Thoracic aorta (tissue), 2 donors: ENCODE measurements at places on chromosomes 6 and 20.

DNA sequence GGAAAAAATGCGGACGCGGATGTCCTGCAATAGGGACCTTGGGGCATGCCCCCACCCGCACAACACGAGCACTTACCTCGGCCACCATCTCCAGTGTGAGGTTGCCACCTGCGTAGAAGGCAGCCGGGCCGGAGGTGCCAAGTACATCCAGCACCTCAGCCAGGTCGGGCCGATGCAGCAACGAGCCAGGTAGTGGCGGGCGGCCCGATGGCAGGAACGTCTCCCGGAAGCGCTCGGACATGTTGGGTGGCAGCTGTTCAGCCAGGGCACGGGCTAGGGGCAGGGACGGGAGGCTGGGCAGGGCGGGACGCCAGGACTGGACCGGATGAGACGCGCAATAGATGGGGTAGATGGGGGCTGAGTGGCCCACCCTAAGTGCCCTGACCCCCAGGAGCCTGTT lies 13.3 kb downstream of the GGT7 start:
- H3K27me3 ChIP-seq, result no peaks in the 10 kb centered on the region
- H3K36me3 ChIP-seq, result peaks cover 24% of the 10 kb centered on the region
- H3K4me3 ChIP-seq, result no peak overlapping the region
- H3K4me1 ChIP-seq, result no peaks in the 10 kb centered on the region
- DNase-seq, result no peak

GRCh38 chr20:58905236-58905635 lies 52.7 kb downstream of the GNAS start:
- no peak overlapping the region for H3K4me3 ChIP-seq
- H3K27ac ChIP-seq, result no peak overlapping the region
- DNase-seq, result no peak
- peaks cover 27% of the 10 kb centered on the region for H3K4me1 ChIP-seq
- H3K27me3 ChIP-seq, result no peaks in the 10 kb centered on the region

GRCh38 chr6:26520237-26520849 lies 17.8 kb upstream of the HMGN4 start:
- no peaks in the 10 kb centered on the region for H3K36me3 ChIP-seq
- H3K27me3 ChIP-seq, result no peaks in the 10 kb centered on the region
- DNase-seq, result no peak

DNA sequence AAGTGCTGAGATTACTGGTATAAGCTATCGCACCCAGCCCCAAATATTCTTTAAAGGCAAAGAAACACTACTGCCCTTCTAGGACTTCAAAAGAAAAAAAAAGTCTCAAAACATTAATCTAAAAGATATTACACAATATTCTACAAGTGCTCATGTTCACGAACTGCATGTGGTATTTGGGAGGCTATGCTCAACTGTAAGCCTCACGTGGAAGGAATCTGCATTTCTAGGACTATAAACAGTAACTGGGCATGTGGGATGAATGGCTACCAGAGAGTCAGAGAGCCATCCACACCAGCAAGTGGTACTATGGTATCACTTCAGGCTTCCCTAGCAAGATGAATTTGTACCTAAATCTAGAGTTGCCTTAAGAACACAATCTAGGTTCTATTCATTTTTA lies 50.0 kb downstream of the FKBP5 start:
- H3K36me3 ChIP-seq, result peaks cover 72% of the 10 kb centered on the region
- H3K27ac ChIP-seq, result no peak overlapping the region
- H3K27me3 ChIP-seq, result no peaks in the 10 kb centered on the region
- H3K4me1 ChIP-seq, result peaks cover 14% of the 10 kb centered on the region
- no peak for DNase-seq

DNA sequence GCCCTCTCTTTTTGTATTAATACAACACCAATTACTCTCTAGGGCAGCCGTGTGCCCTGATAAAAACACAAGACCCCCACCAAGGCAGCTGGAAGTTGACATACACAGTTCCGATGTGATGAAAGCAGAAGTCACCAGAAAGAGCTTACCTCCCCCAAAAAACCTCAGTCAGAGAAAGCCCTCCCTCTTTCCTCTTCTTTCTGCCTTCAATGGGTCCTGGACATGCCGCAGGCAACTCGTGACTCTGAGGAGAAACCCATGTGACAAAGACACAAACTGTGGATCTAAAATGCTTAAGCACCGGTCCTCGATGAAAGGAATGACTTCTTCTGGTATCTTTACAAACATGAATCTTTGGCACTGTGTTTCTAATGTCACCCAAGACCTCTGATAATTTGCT lies 117.7 kb upstream of the CCDC28A start:
- H3K27ac ChIP-seq, result no peak overlapping the region
- H3K4me1 ChIP-seq, result no peaks in the 10 kb centered on the region
- no peak overlapping the region for H3K4me3 ChIP-seq
- DNase-seq, result no peak
- no peaks in the 10 kb centered on the region for H3K27me3 ChIP-seq

DNA sequence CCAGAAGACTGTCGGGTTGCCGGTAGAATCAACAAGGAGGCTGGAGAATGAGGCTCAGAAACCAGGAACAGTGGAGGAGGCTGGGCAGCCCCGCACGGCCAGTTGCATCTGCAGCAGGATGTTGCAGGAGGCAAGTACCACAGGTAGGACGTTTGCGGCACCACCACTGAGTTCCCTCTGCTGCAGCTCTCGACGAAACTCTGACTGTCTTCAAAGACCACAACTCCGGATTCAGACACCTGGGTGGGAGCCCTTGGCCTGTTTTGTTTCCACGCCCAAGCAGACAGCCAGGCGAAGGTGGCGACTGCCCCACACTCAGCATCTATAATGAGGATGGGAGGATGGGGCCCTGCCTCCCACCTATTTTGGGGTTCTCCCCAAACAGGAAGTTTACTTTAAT lies 218.2 kb downstream of the ZDHHC14 start:
- peaks cover 2% of the 10 kb centered on the region for H3K36me3 ChIP-seq
- DNase-seq, result no peak
- H3K4me1 ChIP-seq, result no peaks in the 10 kb centered on the region
- H3K4me3 ChIP-seq, result no peak overlapping the region
- no peak overlapping the region for H3K27ac ChIP-seq

- H3K36me3 ChIP-seq, result peaks cover 5% of the 10 kb centered on the region
- H3K27me3 ChIP-seq, result no peaks in the 10 kb centered on the region
- no peak overlapping the region for H3K27ac ChIP-seq
- peak overlapping the region; percentile 30 for H3K4me3 ChIP-seq
- no peaks in the 10 kb centered on the region for H3K4me1 ChIP-seq
These were observed 6.5 kb downstream of the HELZ2 start for GRCh38 chr20:63567386-63568169.

- no peak overlapping the region for H3K27ac ChIP-seq
- H3K4me3 ChIP-seq, result no peak overlapping the region
- no peak for DNase-seq
- no peaks in the 10 kb centered on the region for H3K36me3 ChIP-seq
- no peaks in the 10 kb centered on the region for H3K4me1 ChIP-seq
These were observed 80.9 kb upstream of the TAB2 start for GRCh38 chr6:149236589-149236988.
